ENCODE measurements at places on chromosomes 3 and 15. TPM values are rescaled to one million over a fixed set of nuclear protein-coding genes. Genes with fewer than 3 reads are reported as not detected.

The TNFAIP8L3 gene
- 1.7 TPM for polyA plus RNA-seq

The DNAH1 gene
- 15.9 TPM for polyA plus RNA-seq

The GADL1 gene
- 4.1 TPM for polyA plus RNA-seq

The RAB6B gene
- 17.0 TPM for polyA plus RNA-seq

The ZNF148 gene
- 47.3 TPM for polyA plus RNA-seq

The SPRED1 gene
- polyA plus RNA-seq, result 29.5 TPM

The NTRK3 gene
- polyA plus RNA-seq, result 8.7 TPM

The FBXL2 gene
- 25.3 TPM for polyA plus RNA-seq

The IL5RA gene
- 0.50 TPM for polyA plus RNA-seq

GRCh38 chr3:1079662-1080061, 13.2 kb upstream of the CNTN6 start:
- DNase-seq, result no peak

DNA sequence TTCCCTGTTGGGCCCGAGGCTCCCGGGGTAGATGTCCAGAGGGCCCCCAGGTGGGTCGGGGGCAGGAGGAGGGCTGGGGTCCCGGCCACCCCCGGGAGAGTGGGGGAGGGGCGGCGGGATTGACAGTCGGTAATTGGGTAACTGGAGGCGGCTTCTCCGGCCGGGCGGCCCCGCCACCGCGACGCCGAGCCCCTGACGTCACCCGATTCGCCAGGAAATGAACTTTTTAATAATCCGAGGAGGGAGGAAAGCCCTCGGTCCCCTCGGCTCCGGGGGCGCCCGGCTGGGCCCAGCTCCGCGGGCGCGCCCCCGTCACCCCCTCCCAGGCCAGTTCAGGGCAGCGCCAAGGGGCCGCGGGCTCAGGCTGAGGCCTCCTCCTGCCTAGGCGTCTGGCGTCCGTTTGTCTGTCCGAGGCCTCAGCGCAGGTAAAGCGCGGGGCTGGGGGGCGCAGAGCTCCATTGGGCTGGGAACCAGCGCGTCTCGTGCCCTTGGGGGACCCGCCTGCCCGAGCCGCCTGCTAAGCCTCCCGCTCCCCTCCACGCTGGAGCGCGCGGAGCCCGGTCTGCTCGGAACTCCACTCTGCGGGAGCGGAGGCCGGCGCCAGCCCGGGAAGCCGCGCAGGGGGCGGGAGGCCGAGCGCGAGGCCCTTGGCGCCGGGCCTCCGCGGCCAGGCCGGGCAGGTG, 3.9 kb downstream of the GATA2 start:
- no peak for DNase-seq

GRCh38 chr3:59605318-59605717, 555.5 kb upstream of the CFAP20DC start:
- DNase-seq, result no peak

DNA sequence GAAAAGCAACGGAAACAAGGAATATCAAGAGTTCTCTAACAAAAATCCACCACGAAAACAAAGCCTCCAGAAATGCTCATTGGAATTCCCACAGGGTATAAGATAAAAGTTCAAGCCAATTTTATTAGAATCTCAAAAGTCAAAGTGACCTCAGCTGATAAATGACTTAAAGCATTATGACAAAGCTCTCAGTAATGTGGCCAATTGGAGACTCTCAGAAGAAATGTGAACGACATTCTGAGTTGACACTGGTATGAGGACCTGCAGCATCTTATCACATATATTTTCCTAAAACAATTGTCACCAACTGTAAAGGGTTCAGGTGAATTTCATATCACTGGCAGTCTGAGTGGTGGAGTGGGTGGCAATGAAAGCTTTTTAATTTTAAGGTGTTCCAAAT, 199.1 kb downstream of the FOXP1 start:
- DNase-seq, result no peak

GRCh38 chr15:48828906-48829305, 18.0 kb upstream of the CEP152 start:
- no peak for DNase-seq

GRCh38 chr15:38885001-38885400, 320.4 kb upstream of the RASGRP1 start:
- DNase-seq, result no peak

GRCh38 chr3:280681-281080, 84.1 kb downstream of the CHL1 start:
- DNase-seq, result peak; percentile 15

All from renal pelvis (tissue), 12 donors.